ENCODE measurements at places on chromosomes 16 and 17.

DNA sequence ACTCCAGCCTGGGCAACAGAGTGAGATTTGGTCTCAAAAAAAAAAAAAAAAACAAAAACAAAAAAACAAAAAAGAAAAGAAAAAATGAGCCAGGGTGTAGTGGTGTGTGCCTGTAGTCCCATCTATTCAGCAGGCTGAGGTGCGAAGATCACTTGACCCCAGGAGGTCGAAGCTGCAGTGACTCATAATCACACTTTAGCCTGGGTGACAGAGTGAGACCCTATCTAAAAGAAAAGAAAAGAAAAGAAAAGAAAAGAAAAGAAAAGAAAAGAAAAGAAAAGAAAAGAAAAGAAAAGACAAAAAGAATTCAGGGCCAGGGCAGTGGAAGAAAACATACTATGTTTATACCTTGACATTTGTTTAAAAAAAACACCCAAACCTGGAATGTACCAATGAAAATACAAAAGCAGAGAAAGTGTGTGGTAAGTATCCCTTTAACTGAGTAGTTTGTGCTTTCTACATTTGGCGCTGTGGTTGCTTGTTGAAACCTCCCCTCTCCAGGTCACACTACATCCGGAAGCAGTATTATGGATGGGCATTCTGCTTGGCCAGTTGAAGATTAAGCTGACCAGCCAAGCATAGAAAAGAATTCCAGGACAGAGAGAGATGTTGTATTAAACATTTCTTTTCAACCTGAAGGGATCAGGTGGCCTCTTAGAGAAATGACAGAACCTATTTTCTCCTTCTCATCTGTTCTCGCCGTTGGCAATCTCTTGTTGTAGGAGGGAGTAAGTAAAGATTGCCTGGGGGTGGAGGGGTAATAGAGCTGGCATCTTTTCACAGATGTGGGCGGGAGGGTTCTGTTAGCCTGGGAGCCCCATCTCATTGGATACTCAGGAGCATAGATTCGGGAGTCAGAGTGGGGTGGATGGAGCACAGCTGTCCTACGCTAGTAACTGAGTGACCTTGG lies 12.1 kb upstream of the PRKCB start:
- no peak for DNase-seq

DNA sequence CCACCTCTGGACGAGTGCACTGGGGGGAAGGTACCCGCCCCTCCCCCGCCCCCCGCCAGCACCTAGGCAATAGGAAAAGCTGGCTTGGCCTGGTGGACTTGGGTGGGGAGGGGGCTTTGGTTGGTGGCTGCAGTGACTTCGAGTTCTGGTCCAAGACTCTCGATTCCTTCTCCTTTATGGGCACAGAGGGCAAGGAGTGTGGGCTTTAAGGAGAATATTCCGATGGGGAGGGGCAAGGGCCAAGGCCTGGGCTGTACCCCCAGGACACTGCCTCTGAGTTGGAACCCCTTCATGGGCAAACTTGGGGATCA lies 409 bp downstream of the ACSF2 start:
- no peak for DNase-seq

DNA sequence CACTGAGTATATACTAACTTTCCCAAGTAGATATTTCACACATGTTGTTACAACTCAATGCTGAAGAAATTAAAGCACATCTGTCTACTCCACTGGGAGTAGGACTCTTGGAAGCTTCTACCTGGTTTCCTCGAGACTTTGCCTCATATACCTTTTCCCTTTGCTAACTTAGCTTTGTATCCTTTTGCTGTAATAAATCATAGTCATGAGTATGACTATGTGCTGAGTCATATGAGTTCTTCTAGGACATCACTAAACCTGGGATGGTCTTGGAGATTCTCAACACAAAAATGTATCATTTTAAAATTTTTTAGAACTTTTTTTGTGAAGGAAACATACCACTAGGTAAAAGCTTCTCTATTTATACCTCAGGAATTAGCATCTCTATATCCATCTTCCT lies 39.8 kb downstream of the ABCA5 start:
- DNase-seq = no peak

DNA sequence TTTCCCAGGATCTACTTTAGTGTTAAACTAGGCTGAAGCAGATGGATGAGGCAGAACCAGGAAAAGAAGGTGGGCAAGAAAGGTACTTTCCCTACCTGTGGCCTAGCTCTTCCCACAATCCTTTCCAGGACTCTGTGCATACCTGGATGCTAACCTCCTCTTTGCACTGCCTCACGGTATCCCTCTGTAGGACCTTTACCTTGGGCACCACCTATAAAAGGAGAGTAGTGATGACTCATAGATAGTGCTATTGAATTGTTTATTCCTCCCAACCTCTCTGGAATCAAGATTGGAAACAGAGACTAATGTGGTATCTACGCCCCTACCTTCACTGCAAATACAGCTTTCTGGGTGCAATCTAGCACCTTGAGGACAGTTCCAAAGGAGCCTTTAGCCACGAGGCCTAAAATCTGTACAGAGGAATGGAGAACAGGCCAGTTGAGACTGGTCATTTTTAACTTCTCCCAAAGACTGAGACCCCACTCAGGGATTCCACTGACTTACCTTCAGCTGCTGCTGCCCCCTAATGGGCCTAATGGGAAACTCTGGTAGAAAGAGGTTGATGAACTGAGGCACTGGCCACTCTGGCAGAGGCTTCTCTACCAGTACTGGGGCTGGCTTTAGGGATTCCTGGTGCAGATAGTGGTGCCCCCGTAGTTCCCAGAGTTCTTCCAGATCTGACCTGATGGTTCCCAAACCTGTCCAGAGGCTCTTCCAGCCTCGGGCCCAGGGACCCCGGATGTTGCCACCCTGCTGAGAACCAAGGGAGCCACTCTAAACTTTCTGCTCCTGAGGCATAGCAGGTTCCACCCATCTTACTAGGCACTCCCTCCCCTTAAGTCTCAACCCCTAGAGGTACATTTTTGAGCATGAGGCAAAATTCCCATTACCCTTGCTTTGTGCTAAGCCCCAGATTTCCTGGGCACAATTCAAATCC lies 781 bp downstream of the RSKR start:
- no peak for DNase-seq

- DNase-seq = no peak
These were observed 1.6 kb downstream of the NHERF1 start for GRCh38 chr17:74750039-74750326.

DNA sequence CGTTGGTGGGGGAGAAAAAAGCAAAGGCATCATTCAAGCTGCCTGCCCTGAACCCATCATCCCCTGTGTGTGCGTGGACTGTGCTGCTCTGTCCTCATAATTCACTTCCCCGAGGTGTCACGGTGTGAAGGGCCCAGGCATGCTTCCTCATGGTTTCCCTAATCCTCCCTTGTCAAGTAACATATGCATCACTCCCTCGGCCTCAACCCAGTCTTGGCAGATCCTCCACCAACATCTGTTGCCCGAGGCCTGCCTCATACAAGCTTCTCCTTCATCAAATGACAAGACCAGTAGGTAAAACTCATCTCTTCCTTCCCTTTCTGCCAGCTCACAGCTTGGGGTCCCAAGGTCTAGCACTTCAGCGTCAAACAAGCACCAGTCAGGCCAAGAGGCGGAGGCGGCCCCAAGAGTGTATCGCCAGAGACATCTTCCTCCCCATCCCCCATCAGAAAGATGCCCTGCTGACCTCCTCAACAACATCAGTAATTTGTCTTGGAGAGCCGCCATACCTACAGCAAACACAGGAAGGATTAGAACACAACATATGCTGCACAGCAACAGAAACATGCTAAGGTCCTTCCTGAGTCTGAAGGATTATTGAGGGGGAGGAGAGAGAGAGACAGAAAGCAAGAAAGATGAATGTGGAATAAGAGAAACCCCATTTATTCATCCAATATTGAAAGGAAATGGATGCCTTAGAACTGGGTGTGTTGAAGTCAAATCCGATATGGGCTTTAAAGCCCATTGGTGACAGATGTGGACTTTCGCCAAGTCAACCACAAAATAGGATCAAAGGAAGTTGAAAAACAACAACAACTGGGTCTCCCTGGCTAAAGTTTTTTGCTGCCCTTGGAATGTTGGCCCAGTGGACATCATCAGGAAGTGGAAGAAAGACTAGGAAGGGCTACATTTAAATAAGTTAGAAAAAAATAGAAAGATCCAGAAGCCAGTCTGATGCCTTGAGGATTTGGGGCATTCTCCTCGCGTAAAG lies 38.4 kb downstream of the SOX9 start:
- no peak for DNase-seq

DNA sequence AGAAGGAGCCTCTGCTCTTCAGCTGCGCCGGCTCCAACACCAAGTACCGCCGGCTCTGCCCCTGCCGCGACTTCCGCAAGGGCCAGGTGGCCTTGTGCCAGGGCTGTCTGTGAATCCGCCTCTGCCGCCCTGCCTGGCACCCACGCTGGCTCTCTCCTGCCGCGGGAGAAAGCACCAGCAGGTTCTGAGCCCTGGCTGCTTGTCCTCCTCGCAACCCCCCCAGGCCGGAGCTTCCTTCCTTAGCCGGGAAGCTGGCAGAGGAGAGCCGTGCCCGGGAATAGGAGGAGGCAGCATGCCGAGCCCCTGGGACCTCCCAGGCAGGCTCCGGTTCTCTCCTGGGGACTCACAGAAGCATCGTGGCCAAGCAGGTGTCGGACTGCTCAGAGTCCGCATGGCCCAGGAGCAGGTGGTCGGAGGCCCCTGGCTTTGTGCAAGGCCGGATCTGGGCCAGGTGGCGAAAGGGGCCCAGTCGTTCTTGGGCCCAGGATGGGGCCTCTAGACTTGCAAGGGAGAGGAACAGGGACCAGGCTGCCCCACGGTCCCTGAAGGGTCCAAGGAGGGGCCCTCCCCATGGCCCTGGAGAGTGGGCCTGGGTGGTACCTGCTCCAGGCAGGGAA lies 80.6 kb downstream of the MGAT5B start:
- no peak for DNase-seq

GRCh38 chr17:17994271-17995069 lies 21.8 kb downstream of the DRC3 start:
- DNase-seq = no peak

- DNase-seq = no peak
These were observed 22.9 kb downstream of the ZC3H18 start for GRCh38 chr16:88593061-88593460.

- no peak for DNase-seq
These were observed 48.3 kb upstream of the BAHCC1 start for GRCh38 chr17:81346908-81347349.

GRCh38 chr17:17841601-17842025 lies 4.8 kb upstream of the SREBF1 start:
- no peak for DNase-seq

GRCh38 chr16:3787924-3788661 lies 70.8 kb upstream of the TRAP1 start:
- no peak for DNase-seq
